ENCODE measurements at places on chromosomes 1 and 21. TPM values are rescaled to one million over a fixed set of nuclear protein-coding genes. Genes with fewer than 3 reads are reported as not detected.
A peak's percentile ranks its signal among the peaks of the same experiment; 100 is the strongest.

DNA sequence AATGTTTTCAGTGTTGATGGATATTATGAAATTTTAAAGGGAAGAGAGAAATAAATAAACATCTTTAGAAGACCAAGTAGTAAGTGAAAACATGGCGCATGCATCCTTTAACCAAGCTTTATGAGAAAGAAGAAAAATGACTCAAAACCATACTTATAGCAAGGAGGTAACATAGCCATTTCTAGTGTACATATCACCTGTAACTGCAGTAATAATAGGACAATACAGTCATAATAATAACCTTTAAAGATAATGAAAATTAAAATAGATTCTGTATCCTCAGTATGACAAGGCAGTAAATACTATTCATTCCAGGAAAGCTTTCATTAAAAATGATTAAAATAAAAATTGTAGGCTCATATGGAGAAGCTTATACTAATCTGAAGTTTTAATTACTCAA, 141.2 kb downstream of the COL24A1 start:
- DNase-seq, result no peak

GRCh38 chr1:115183721-115184259, 94.5 kb upstream of the TSPAN2 start:
- DNase-seq, result peak; percentile 76

DNA sequence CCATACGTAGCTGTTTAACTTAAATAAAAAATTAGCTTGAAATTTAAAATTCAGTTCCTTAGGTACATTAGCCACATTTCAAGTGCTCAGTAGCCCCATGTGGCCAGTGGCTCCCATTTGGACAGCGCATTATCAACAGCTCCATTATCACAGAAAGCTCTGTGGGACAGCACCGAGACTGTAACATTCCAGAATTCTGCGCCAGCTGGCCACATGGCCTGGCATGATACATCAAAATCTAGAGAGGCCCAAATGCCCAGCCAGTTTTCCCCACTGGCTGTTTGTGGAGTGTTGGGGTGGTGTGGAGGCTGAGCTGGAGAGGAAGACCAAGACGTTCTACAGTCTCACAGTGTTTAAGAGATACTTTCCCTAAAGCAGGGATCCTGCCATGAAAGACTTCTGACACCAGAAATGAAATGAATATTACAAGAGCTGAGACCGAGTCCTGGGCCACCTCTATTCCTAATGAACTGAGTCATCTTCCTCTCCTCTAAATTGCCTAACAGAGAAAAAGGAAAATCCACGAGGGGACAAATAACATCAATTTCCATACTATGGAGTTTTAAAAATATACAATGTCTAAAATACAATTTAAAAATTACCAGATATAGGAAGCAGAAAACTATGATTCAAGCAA, 27.3 kb upstream of the ACTA1 start:
- DNase-seq, result no peak

DNA sequence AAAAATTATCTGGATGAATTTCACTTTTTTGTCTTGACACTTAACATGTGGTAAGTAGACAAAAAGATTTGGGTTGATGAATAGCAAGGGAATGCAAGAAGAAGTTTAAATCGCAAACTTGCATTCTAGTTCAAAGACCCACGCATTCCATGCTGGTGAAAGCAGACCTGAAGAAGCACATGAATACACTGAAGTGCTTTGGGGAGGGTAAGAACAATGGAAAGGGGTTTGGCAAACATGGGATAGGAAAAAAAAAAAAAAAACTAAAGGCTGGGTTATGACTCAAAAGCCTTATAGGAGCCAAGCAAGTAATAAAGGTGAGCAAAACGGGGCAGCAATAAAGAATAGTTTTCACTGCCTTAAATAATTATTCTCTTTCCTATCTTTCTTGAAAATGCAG, 450.2 kb downstream of the LMO4 start:
- peak; percentile 27 for DNase-seq

DNA sequence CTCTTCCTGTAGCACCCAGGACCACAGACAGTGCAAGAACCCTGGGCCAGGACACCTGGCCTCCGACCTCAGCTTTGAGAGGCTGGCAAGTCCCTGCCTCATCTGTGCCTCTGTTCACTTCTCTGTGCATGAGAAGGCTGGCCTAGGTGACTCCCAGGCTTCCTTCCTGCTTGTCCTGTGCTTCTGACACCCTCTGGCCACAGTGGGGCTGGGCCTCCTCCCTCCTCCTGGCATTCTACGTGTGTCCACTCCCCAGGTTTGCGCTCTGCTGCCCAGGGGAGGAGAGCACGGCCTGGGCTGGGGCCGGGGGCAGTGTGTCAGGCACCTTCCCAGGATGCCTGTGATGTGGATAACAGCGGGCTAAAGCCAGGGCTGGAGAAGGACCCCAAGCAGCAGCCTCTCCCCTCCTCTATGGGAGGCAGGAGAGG, 30.3 kb upstream of the PKP1 start:
- no peak for DNase-seq

GRCh38 chr1:45862008-45862407, 58.6 kb downstream of the MAST2 start:
- DNase-seq, result no peak

Gene FNDC10
- total RNA-seq, result 4.5 TPM

Gene REG4
- total RNA-seq, result not detected

Gene SPSB1
- 18.2 TPM for total RNA-seq

Gene SH2D1B
- total RNA-seq, result under 0.01 TPM
